ENCODE measurements at places on chromosomes 5 and 9. TPM values are rescaled to one million over a fixed set of nuclear protein-coding genes. Genes with fewer than 3 reads are reported as not detected.

SNAPC4 gene
- total RNA-seq: 12.4 TPM

HTR1A gene
- total RNA-seq: not detected

ADAMTS13 gene
- 1.4 TPM for total RNA-seq

CFAP90 gene
- total RNA-seq: not detected

FAXDC2 gene
- total RNA-seq: 7.9 TPM

EPB41L4B gene
- 6.5 TPM for total RNA-seq

SLC34A1 gene
- total RNA-seq: not detected

GARNL3 gene
- 14.3 TPM for total RNA-seq

FOXD4 gene
- total RNA-seq: not detected

DNAJA1 gene
- 266 TPM for total RNA-seq

- no peak for DNase-seq
Observed at GRCh38 chr5:42881416-42882117, 69.9 kb upstream of the SELENOP start.

- DNase-seq: no peak
Observed at GRCh38 chr5:132273631-132274030, 16.1 kb downstream of the PDLIM4 start.

DNA sequence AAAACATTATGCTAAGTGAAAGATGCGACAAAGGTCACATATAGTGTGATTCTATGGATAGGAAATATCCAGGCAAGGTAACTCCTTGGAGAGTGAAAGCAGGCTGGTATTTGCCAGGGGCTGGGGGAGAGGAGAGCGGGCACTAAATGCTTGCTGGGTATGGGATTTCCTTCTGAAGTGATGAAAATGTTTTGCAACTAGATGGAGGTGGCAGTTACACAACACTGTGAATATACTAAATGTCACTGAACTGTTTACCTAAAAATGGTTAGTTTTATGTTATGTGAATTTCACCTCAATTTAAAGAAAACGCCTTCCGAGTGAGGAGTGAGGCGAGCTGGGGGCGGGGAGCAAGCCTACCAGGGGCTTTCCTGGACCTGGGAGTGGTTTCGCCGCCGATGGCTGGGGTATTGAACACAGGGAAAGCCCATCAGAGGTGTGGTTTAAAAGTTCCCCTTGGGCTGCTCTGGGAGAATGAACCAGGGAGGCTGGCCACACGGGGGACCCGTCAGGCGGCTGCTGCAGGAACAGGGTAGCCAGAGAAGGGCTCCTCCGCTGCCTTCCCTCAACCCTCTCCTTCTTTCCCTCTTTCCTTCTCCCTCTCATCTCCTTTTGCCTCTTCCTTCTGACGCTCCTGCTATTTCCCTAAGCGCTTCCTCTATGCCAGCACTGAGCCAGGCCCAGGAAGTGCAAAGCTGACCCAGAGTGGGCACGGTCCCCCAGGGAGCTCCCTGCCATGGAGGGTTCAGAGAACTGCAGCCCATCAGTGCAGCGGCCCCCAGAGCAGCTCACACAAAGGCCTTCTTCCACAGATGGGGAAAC, 4.9 kb downstream of the AKNA start:
- DNase-seq: no peak

- DNase-seq: peak; percentile 42
Observed at GRCh38 chr9:131525643-131526565, 5.2 kb downstream of the UCK1 start.

GRCh38 chr5:168786147-168786546, 207.0 kb upstream of the PANK3 start:
- DNase-seq: no peak

DNA sequence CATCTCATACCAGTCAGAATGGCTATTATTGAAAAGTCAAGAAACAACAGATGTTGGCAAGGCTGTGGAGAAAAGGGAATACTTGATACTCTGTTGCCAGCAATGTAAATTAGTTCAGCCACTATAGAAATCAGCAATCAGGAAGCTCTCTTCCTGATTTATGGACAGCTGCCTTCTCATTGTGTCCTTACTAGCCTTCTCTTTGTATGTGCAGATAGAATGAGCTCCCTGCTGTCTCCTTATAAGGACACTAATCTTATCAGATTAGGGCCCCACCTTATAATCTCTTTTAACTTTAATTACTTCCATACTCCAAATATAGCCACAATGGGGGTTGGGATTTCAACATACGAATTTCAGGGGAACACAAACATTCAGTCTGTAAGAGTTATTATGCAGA, 38.0 kb downstream of the KCNV2 start:
- no peak for DNase-seq

- DNase-seq: no peak
Observed at GRCh38 chr5:41339339-41339738, 126.0 kb upstream of the C6 start.

GRCh38 chr9:83458530-83458929, 79.7 kb downstream of the FRMD3 start:
- DNase-seq: no peak

DNA sequence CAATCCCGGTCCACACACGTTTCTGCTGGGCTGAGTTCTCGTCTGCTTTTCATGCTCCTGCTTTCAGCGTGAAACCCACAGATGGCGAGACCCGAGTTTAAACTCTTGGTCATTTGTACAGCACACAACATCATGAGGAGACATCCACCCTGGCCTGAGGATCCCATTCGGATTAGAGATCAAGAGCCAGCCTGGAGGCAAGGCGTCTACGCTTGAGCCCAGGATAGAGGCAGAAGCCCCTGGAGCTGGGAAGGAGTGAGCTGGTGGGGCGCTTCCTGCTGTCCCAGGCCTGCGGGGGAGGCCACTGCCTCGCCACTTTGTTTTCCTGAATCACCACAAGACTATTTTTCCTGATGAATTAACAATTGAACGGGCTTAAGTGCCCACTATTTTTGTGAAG, 281.9 kb upstream of the IRX4 start:
- DNase-seq: no peak

GRCh38 chr9:132775720-132776119, 102.4 kb downstream of the AK8 start:
- no peak for DNase-seq

GRCh38 chr5:9716838-9717281, 86.7 kb upstream of the TAS2R1 start:
- DNase-seq: no peak

- no peak for DNase-seq
Observed at GRCh38 chr5:148486456-148486855, 102.7 kb downstream of the FBXO38 start.

DNA sequence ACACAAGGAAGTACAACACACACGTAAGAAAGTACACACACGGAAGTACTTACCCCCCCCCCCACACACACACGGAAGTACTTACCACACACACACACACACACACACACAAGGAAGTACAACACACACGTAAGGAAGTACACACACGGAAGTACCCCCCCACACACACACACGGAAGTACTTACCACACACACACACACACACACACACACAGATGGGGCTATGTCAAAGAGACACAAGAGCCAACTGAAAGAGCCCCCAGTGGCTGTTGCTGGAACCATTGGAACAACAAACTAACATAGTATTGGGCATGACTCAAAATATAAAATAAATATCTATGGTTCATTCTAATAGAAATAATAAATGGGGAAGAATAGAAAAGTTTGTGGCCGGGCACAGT, 4.9 kb upstream of the MAPK9 start:
- no peak for DNase-seq

- DNase-seq: no peak
Observed at GRCh38 chr5:174084691-174085154, 39.2 kb downstream of the NSG2 start.

- peak; percentile 53 for DNase-seq
Observed at GRCh38 chr9:27528076-27528885, 1.3 kb downstream of the MOB3B start.

DNA sequence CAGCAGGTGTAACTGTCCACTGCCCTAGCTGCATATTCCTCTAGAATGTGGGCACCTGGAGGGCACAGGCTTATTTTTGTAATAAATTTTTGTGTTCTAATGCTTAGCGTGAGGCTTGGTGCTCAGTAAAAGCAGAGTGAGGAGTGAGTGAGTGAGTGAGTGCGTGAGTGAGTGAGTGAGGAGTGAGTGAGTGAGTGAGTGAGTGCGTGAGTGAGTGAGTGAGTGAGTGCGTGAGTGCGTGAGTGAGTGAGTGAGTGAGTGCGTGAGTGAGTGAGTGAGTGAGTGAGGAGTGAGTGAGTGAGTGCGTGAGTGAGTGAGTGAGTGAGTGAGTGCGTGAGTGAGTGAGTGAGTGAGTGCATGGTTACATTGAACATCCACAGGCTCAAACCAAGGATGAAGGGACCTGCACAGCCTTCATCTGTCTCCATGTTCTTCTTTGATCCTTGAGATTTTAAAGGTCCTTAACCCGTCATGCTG, 371.5 kb downstream of the MED10 start:
- DNase-seq: no peak

DNA sequence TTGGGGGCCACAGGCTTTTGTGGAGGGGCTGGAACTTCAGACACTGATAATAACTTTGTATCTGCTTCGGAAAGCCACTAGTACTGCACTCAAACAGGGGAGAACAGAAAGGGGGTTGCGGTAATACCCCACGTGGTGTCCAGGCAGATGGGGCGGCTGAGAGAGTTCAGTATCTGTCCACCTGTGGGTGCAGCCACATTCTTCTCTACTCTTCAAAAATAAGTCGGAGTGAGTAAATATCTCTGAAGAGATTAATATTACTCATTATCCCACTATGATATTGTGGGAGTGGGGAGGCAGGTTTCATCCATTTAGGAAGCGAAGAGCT, 102.1 kb upstream of the SSBP2 start:
- DNase-seq: peak; percentile 45

- DNase-seq: no peak
Observed at GRCh38 chr5:116600876-116601275, 26.3 kb upstream of the SEMA6A start.

DNA sequence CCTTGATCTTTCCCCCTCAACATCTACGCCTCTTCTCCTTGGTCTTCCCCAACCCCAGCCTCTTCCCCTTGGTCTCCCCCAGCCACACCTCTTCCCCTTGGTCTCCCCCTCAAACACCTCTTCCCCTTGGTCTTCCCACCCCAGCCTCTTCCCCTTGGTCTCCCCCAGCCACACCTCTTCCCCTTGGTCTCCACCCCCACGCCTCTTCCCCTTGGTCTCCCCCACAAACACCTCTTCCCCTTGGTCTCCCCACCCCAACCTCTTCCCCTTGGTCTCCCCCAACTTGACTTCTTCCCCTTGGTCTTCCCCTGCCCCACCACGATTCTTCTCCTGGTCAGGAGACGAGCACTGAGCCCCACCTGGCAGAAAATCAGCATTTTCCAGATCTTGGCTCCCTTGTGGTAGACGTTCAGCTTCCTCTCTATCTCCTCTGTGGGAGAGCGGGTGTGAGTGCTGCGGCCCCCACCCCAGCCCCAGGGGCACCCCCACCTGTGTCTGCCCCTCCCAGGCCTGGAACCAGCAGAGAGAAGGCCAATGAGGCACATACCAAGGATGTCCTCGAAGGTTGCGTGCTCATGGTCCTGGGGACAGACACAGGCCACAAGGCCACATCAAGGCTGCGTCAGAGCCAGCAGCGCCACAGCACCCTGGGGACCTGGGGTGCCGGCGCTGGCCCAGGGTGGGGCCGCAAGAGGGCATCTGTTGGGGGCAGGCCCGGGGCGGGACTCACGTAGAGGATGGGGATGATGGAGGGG, 7.0 kb downstream of the NSMF start:
- DNase-seq: no peak

DNA sequence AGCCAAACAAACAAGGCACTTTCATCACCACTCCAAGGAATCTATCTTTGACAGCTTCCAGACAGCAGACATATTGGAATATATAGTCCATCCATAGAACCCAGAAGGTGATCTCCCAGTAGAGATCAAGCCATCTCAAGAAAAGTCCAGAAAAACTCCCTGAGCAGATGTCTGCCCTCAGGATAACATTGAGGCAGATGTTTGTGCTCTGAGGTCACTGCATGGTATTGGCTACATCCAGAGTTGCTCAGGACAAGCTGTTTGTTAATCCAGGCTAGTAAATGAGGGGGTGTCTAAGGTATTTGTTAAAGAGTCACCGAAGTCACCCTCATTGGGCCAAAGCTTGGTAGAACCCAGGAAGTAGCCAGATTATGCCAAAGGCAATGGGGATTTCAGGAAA, 556.3 kb upstream of the KLF4 start:
- DNase-seq: no peak

DNA sequence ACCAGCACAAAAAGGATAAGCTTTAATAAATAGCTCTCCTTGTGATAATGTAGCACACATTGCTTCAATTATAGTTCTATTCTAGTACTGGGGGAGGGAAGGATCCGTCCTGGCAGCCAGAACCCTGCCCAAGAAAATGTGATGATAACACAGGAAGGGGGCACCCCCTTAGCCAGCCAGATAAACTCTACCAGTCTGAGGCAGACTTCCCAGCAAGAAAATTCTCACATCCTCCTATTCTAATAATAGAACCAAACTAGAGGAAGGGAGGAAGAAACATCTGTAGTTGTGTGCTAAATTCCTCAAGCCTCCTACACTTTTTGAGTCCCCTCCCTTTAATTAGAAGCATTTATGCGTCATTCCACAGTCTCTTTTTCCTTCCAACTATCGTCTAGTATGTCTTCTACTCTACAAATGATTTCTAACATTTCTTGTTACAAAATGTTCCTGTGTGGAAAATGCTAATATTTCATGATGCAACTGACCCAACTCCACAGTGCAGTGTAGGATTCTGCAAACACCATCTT, 261.0 kb downstream of the SEMA5A start:
- DNase-seq: no peak

DNA sequence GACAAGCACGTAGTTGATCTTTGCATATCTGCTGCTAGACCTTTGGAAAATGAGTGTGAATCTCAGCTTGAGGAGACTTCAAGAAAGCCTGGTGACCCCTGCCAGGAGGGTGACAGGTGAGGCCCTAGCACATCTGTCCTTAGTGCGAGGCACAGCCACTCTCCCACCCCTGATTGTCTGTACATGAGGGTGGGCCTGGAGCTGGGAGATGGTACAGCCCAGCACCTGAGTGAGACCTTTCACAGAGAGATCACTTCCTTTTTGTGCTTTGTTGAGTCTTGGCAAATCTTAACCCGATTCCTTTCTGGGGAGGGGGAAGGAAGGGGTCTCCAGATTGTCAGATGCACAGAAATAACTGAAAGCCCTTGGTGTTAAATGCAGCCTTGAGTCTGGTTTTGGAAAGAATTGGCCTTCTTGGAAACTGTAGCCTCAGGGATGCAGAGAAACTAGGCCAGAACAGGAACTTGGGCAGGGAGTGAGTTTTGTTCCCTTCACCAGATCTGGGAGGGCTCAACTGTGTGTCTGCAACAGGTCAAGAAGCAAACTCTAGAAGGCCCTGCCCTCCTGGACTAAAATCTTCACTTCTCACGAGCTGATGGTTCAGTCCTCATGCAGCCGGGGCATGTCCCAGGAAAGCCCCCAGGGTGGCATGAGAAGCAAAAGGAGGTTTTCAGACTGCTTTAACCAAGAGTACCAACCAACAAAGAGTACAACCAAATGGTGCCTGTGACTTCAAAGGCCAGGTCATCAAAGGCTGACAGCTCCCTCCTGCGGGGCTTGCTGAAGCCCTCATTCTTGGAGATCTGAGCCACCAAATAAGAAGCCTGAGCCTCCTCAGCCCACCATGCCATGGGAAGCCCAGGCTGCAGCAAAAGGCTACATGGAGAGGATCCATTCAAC, 20.8 kb upstream of the SEMA4D start:
- no peak for DNase-seq

- no peak for DNase-seq
Observed at GRCh38 chr5:67065696-67066095, 130.9 kb downstream of the CD180 start.

Data from G401 (cell line).